ENCODE measurements at places on chromosomes 3 and 15.

DNA sequence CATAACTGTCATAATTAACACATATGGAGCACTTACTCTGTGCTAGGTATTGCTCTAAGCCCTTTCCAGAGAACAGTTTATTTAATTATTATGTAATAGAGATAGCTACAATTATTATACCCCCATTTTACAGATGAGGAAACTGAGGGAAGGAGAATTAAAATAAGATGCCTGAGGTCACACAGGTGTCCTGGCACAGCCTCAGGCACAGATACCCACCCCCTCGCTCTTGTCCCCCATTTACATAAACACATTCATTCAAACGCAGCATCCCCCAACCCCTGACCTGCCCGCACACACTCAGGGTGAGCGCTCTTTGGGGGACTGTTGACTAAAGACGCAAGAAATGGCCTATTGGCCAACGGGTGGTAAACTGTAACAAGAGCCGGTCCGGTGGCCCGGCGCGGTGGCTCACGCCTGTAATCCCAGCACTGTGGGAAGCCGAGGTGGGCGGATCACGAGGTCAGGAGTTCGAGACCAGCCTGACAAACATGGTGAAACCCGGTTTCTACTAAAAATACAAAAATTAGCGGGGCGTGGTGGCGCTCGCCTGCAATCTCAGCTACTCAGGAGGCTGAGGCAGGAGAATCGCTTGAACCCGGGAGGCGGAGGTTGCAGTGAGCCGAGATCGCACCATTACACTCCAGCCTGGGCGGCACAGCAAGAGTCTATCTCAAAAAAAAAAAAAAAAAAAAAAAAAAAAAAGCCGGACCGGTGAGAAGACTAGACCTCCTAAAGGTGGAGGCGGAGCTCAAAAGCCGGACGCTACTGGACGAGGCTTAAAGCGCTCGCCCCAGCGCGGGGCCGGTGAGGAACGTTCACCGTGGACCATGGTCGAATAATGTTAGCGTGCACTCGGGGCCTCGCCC, 1.9 kb upstream of the ISL2 start:
- no peak for DNase-seq

- DNase-seq, result no peak
Observed at GRCh38 chr15:62107571-62108121, 40.9 kb downstream of the C2CD4A start.

- DNase-seq, result no peak
Observed at GRCh38 chr3:38270606-38271005, 5.0 kb downstream of the SLC22A13 start.

DNA sequence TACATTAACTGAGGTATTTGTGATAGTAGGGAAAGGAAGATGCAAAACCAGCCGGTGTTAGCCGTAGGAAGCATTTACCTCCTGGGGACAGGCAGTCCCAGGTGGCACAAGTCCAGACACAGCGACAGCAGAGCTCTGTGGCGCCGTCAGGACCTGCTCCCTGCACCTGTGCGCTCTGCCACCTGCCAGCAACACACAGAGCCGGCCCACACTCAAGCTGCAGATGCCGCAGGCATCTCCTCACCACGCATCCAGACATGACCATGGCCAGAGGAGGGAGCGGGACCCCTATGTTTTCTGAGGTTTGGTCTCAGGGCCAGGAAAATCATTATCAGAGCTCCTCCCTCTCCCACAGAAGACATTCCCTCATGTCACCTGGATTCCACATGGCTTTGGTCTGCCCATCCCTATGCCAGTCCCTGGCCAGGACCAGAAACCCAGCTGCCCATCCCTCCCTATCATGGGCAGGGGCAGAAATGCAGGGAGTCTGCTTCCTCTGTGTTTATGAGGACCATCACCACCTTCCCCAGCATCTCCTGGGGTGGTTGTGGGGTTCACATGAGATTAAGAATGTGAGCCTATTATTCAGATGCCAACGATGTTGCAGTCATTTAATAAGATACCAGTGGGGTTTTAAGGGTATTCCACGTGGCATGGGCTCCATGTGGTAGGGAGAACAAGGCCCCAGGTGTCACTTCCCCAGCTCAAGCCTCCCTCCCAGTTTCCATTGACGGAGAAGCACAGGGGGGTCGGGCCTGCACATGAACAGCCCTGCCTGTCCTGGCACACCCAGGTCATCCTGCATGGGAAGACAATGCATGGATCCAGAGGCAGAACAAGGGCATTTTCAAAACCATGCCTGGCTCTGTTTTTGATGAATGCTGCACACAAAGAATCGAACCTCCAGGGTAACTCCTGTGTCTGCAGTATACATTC, 251.1 kb downstream of the OCA2 start:
- DNase-seq, result no peak

GRCh38 chr15:59160880-59161593, 45.6 kb upstream of the LDHAL6B start:
- DNase-seq, result no peak

- no peak for DNase-seq
Observed at GRCh38 chr3:110576960-110577359, 494.7 kb upstream of the NECTIN3 start.

DNA sequence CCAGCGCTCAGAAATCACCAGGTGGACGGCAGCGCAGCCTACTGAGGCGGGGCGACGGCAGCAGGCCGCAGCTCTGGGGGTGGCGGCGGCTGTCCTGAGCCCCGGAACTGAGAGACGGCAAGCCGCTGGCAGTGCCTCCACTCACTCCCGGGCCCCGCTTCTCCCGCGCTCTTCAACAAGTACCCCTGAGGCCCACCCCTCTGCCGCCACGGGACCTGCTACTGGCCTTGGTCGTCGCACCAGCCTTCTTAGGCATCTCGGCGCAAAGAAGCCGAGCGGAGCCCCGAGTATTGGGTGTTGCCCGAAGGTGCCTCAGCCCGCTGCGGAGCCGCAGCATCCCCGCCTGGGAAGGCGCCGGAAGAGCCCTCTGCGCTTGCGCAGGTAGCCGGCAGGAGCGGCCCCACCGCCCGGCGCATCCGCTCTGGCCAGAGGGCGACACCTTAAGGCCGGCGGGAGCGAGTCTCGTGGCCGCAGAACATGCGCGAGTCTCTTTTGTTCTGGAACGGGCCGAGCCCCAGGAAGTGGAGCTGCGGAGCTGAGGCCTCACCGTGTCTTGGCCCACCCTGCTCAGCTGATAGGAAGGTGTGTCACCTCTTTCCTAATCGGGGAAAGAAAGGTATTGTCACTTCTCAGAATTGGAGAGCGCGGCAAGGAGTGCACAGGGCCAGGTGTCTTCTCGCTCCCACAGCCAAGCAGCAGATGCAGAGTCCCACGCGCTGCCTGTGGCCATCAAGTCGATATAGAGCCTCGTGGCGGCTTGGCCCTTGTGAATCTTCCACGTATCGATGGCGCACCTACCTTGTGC, at the start of gene C15orf40:
Gene C15orf40 (minus strand): TSS at position 369 of the 805 bp plus-strand sequence. CDS start 32 bp downstream, at position 337.
- DNase-seq, result peak; percentile 76

GRCh38 chr3:157239082-157239704, 79.2 kb upstream of the CCNL1 start:
- peak; percentile 23 for DNase-seq

DNA sequence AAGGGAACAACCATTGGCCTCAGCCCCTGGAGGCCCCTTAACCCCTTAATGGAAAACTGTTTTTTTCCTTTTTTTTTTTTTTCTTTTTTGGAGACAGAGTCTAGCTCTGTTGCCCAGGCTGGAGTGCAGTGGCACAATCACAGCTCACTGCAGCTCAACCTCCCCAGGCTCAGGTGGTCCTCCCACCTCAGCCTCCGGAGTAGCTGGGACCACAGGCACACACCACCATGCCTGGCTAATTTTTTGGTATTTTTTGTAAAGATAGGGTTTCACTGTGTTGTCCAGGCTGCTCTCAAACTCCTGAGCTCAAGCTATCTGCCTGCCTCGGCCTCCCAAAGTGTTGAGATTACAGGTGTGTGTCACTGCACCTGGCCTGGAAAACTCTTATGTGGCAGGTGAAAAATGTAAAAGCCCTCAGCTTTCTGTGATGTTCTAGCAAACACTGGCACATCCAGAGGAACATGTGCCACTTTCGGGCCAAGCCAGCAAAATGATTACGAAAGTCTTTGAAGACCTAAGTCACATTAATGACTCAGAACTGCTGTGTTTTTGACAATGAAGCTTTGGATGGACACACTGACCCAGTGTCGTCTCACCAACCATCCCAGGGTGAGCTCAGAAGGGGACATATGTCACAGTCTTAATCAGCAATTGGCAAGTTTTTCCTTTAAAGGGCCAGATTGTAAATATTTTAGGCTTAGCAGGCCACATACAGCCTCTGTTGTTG, 189.3 kb upstream of the TPM1 start:
- DNase-seq, result no peak

GRCh38 chr15:95501865-95502264, 828.6 kb upstream of the NR2F2 start:
- no peak for DNase-seq

GRCh38 chr3:191217301-191217700, 18.3 kb downstream of the OSTN start:
- no peak for DNase-seq

- DNase-seq, result no peak
Observed at GRCh38 chr3:190597291-190597690, 83.4 kb downstream of the IL1RAP start.

GRCh38 chr3:193560870-193561269, 6.2 kb upstream of the ATP13A4 start:
- no peak for DNase-seq

DNA sequence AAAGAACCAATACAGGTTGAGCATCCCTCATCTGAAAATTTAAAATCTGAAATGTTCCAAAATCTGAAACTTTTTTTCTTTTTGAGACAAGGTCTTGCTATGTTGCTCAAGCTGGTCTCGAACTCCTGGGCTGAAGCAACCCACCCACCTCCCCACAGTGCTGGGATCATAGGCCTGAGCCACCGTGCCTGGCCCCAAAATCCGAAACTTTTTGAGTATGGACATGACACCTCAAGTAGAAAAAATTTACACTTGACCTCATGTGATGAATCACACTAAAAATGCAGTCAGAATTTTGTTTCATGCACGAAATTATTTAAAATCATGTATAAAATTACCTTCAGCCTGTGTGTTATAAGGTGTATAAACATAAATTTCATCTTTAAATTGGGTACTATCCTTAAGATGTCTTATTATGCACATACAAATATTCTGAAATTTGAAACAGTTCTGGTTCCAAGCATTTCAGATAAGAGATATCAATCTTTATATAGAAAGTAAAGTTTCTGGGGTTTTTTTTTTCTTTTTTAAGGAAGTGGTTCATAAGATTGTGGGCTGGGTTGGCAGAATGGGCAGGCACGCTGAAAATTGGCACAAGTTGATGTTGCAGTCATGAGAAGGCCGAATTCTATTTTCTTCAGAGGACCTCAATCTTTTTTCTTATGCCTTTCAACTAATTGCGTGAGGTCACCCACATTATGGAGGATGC, 72.5 kb downstream of the SPRED1 start:
- no peak for DNase-seq

DNA sequence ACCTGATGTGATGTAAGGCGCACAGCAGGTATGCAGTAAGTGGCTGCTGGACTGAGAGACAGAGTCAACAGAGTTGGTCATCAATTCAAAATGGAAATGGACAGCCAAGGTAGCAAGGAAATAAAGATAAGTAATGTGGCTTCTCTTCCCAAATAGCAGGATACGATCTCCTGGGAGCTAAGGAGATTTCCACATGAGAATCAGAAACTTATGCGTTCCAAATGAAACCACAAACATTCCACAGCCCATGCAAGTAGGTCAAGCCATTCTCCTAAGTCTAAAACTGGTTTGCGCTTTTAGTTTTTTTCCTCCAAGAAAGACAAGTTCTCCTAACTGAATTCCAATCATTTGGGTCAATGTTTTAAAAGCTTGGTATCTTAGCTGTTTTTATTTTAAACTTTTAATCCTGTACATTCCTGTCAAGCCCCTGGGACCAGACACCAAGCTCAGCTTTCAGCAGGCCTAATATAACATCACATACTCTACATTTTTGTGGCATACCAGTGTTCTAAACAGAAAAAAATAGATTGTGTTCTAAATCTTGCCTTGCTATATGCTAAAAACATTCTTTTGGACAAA, 73.7 kb upstream of the TSPAN3 start:
- DNase-seq, result no peak

DNA sequence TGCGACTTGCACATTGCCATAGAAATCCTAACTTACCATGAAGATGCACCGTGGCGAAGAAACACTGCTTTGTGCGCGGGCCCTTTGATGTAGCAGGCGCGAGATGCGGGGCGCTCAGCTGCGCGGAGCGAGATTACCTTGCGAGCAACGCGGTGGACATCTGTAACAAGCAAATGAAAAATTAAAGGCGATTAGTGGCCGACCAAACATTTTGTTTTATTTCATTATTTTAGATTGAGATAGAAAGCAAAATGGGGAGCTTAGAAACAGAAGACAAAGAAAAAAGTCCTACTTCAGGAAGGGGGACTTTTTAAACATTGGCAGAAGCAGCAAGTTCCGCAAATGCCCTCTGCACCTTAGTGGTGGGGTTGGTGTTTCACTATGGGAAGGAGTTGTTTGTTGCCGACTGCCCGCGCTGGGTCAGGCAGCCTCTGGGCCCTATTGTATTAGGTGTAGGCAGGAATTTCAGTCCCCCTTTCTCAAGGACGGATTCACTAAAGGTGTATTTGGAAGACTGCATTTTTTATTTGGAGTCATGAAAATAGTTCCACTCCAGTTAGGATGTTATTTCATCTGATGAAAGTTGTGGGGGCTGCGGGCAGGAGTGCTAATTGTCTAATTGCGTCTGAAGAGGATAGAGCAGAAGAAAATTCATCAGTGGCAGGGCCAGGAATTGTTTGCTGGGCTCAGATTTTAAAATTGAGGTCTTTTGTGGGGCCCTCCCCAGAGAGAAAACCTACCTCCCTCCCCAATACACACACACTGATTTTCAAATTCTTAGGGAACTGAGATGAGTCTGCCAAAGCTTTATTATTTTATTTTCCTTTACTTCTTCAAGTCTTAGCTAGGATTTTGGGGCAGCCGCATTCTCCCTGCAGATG, 17.4 kb downstream of the ZIC4 start:
- DNase-seq, result no peak

DNA sequence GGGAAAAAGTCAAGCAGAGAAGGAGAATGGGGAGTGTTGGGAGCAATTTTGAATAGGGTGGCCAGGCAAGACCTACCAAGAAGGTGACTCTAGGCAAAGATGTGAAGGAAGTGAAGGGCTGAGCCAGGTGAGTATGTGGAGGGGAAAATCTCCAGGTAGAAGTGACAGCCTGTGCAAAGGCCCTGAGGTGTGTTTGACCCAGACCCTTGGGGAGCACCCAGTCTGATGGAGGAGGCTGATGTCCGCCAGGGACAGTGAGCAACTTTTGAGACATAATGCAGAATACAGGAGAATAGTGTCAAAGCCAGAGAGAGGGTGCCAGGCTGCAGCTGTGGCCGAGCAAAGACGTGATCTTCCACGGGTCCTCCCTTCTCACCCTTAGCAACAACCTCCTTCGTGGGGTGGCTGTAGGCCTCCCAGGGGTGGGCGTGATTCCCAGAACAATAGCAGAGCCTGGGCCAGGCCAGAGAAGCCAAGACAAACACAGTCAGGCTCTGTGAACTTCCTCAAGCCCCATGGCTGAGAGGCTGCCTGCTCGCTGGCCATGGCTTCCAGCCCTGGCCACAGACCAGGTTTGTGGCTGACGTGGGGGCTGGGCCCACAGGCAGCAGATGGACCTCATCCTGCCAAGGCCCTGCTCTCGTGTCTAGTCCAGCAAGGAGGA, 58.1 kb downstream of the SLC6A6 start:
- no peak for DNase-seq
